ENCODE measurements at places on chromosomes 4 and X. TPM values are rescaled to one million over a fixed set of nuclear protein-coding genes. Genes with fewer than 3 reads are reported as not detected.

SPANXN2 gene
- total RNA-seq: not detected

LSM6 gene
- 17.0 TPM for total RNA-seq

F8A3 gene
- total RNA-seq: 0.88 TPM

BST1 gene
- 31.8 TPM for total RNA-seq

KCNE5 gene
- total RNA-seq: 0.36 TPM

MXRA5 gene
- 20.9 TPM for total RNA-seq

TMPRSS11F gene
- not detected for total RNA-seq

NDNF gene
- total RNA-seq: 9.8 TPM

FAM9B gene
- not detected for total RNA-seq

GPRASP3 gene
- total RNA-seq: 3.3 TPM

GRCh38 chr4:10803713-10804343, 119.3 kb upstream of the CLNK start:
- DNase-seq: no peak
- no peak overlapping the region for H3K27ac ChIP-seq
- no peaks in the 10 kb centered on the region for H3K36me3 ChIP-seq
- H3K4me1 ChIP-seq: no peaks in the 10 kb centered on the region
- H3K27me3 ChIP-seq: no peaks in the 10 kb centered on the region

GRCh38 chr4:155568641-155569220, 97.9 kb upstream of the GUCY1A1 start:
- H3K4me3 ChIP-seq: no peak overlapping the region
- no peak overlapping the region for H3K27ac ChIP-seq
- no peaks in the 10 kb centered on the region for H3K36me3 ChIP-seq
- H3K4me1 ChIP-seq: no peaks in the 10 kb centered on the region

- peaks cover 9% of the 10 kb centered on the region for H3K36me3 ChIP-seq
- no peaks in the 10 kb centered on the region for H3K27me3 ChIP-seq
- no peak overlapping the region for H3K27ac ChIP-seq
- no peaks in the 10 kb centered on the region for H3K4me1 ChIP-seq
- no peak for DNase-seq
Measured at GRCh38 chr4:106095408-106095807, 200.1 kb downstream of the NPNT start.

GRCh38 chr4:153745651-153746050, 14.2 kb downstream of the RNF175 start:
- H3K36me3 ChIP-seq: no peaks in the 10 kb centered on the region
- H3K27ac ChIP-seq: no peak overlapping the region
- H3K4me3 ChIP-seq: no peak overlapping the region
- DNase-seq: no peak
- H3K27me3 ChIP-seq: no peaks in the 10 kb centered on the region

DNA sequence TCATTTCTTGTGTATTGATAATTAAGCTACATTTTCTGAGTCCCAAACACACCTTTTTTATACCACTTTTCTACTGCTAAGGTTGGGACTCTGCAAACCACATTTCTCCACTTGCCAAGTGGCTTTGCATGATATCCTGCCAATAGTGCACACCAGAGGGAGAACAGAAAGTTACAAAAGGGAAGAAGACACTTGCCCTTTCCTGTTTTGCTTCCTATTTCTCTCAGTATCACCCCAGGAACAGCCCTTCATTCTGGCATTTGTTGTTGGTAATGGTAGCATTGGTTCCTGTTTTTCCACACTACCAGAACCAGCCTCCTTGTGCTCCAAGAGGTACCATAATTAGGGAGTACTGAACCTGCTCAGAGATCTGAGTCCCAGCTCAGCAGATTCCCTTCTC, 87.1 kb downstream of the HDX start:
- no peak overlapping the region for H3K27ac ChIP-seq
- no peaks in the 10 kb centered on the region for H3K27me3 ChIP-seq
- H3K4me1 ChIP-seq: no peaks in the 10 kb centered on the region
- no peaks in the 10 kb centered on the region for H3K36me3 ChIP-seq

DNA sequence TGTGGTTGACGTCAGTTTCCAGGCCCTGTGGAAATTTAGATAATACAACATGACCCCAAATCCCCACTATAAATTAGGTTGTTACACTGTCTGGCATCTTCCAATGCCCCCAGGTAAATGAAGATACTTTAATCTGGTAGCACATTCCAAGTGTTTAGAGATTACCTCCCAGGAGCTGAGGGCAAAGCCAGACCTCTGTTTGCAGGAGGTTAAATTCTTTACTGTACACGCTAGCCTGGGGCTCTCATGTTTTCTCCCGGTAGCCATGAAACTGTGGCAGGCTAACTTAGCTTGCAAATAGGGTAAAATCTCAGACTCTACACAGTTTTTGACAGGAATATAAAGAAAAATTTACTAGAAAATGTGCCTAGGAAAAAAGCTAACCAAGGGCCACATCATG, 450.0 kb downstream of the PDGFC start:
- no peaks in the 10 kb centered on the region for H3K36me3 ChIP-seq
- H3K27ac ChIP-seq: no peak overlapping the region
- H3K27me3 ChIP-seq: no peaks in the 10 kb centered on the region
- DNase-seq: no peak
- no peaks in the 10 kb centered on the region for H3K4me1 ChIP-seq

- H3K27ac ChIP-seq: no peak overlapping the region
- no peak for DNase-seq
- H3K4me3 ChIP-seq: no peak overlapping the region
Measured at GRCh38 chr4:61514991-61515390, 314.9 kb downstream of the ADGRL3 start.

- H3K27me3 ChIP-seq: no peaks in the 10 kb centered on the region
- H3K36me3 ChIP-seq: no peaks in the 10 kb centered on the region
- H3K4me1 ChIP-seq: peaks cover 2% of the 10 kb centered on the region
- no peak overlapping the region for H3K27ac ChIP-seq
- no peak for DNase-seq
Measured at GRCh38 chr4:186226521-186227189, 652 bp upstream of the KLKB1 start.

DNA sequence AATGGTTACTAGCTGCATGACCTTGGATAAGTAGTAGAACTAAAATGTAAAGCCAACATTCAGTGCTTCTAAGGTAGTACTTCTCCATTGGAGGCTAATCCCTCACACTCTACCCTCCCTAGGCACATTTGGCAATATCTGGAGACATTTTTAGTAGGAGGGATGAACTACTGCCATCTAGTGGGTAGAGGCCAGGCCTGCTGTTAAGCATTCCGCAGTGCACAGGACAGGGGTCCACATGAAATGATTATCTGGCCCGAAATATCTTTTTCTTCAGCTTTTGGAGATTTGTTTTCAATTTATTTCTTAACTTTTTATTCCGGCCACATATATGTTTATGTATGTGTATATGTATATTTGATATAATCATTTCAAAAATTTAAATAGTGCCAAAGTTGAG, 36.0 kb upstream of the SPANXC start:
- H3K4me3 ChIP-seq: no peak overlapping the region
- no peak overlapping the region for H3K27ac ChIP-seq
- no peaks in the 10 kb centered on the region for H3K27me3 ChIP-seq
- H3K36me3 ChIP-seq: no peaks in the 10 kb centered on the region

DNA sequence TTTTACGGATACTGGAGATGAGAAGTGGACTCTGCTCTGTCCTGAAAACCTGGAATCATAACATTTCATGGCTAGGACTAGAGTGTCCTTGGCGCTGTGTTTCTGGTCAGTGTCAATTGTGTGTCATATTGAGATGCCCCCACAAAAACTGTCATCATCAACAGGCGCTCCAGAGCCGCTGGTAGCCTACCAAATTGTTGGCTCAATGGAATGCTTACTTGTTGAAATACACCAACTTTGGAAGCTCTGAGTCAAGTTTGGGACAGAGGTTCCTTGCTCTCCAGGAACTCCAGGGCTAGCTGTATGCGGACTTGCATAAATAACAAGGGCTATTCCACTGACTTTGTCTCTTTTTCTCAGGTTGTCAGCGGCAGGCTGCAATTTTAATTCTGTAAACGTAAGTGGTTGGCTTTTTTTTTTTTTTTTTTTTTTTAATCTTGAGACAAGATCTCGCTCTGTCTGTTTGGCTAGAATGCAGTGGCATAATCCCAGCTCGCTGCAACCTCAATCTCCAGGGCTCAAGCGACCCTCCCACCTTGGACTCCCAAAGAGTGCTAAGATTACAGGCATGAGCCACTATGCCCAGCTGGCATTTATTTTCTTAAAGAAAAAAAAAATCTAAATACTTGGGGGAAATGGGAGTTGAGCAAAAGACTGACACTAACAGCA, 871 bp upstream of the HPGD start:
- H3K36me3 ChIP-seq: no peaks in the 10 kb centered on the region
- peak overlapping the region; percentile 61 for H3K4me3 ChIP-seq
- no peak overlapping the region for H3K27ac ChIP-seq
- H3K27me3 ChIP-seq: peaks cover 26% of the 10 kb centered on the region
- H3K4me1 ChIP-seq: peaks cover 4% of the 10 kb centered on the region

GRCh38 chrX:63657821-63658220, 127.2 kb downstream of the ARHGEF9 start:
- no peaks in the 10 kb centered on the region for H3K36me3 ChIP-seq
- H3K27ac ChIP-seq: peak overlapping the region; percentile 88
- no peak for DNase-seq
- peaks cover 25% of the 10 kb centered on the region for H3K4me1 ChIP-seq
- H3K27me3 ChIP-seq: no peaks in the 10 kb centered on the region

- H3K27me3 ChIP-seq: no peaks in the 10 kb centered on the region
- H3K4me1 ChIP-seq: no peaks in the 10 kb centered on the region
- H3K27ac ChIP-seq: no peak overlapping the region
Measured at GRCh38 chr4:173990869-173991210, 292.6 kb downstream of the FBXO8 start.

GRCh38 chrX:111095974-111096895, at the start of gene PAK3:
TSS of gene PAK3 (plus strand) at chrX:111096191. CDS start at chrX:111123104, 26,913 bp downstream.
- DNase-seq: peak; percentile 94
- no peaks in the 10 kb centered on the region for H3K4me1 ChIP-seq
- no peaks in the 10 kb centered on the region for H3K36me3 ChIP-seq
- H3K4me3 ChIP-seq: peak within 1 kb of the TSS; percentile 70
- peak within 1 kb of the TSS; percentile 13 for H3K27ac ChIP-seq

GRCh38 chrX:30918480-30918879, 29.4 kb upstream of the TAB3 start:
- no peaks in the 10 kb centered on the region for H3K4me1 ChIP-seq
- no peaks in the 10 kb centered on the region for H3K36me3 ChIP-seq
- DNase-seq: no peak
- H3K27ac ChIP-seq: no peak overlapping the region
- H3K4me3 ChIP-seq: no peak overlapping the region

DNA sequence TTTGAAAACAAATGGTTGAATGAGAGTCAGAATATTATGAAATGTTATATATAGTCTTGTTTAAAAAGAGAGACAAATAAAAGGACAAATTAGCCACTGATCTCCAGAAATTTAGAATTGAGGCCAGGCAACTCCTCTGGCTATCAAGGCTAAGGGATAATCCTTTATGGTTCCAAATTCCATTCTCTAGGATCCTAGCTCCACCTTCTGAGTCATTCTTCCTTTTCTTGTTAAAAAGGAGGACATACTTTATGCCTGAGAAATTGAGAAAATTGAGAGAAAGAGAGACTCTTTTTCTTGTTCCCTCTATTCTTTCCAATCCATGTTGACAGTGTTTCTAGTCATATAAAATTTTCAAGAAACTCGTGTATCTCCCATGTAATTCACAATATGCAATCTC, 1299.5 kb downstream of the FSTL5 start:
- H3K27ac ChIP-seq: no peak overlapping the region
- H3K4me3 ChIP-seq: no peak overlapping the region
- no peaks in the 10 kb centered on the region for H3K36me3 ChIP-seq
- H3K4me1 ChIP-seq: no peaks in the 10 kb centered on the region
- H3K27me3 ChIP-seq: no peaks in the 10 kb centered on the region

DNA sequence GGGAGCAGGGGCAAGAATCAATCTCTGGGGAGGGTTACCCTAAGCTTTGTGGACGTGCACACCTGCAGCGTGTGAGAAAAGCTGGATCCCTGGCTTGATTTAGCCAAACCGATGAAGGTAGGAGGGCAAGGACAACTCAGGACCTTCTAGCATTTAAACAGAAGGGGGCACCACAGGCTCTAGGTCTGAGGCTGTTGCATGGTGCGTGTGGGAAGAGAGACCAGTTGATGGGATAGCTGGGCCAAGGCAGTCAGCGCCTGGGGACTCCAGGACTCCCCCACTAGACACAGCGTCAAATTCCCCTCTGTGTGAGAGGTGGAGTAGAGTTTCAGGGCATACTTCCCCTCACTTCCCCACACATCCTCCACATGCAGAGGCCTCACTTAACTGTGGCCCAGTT, 4.3 kb downstream of the GABRQ start:
- H3K36me3 ChIP-seq: no peaks in the 10 kb centered on the region
- DNase-seq: peak; percentile 79
- no peaks in the 10 kb centered on the region for H3K4me1 ChIP-seq

DNA sequence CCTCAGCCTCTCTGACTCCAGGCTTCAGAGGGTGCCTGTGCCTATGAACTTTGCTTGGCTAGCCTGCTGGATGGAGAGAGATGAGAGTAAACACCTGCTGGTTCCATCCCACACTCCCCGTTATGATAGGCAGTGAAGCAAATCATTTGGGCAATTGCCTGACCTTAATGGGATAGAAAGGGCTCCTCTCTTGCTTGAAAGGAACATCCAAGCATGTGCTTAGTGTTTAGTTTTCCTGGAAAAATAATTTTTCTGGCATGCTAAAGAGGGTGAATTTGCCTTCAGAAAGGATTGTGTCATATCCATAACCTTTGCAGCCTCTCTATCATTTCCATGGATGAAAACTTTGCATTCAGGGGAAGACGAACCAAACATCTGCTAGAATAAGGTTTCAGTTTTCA, 10.8 kb downstream of the PLAC1 start:
- H3K4me3 ChIP-seq: no peak overlapping the region
- no peak overlapping the region for H3K27ac ChIP-seq
- H3K27me3 ChIP-seq: no peaks in the 10 kb centered on the region

GRCh38 chr4:125725957-125726525, 411.3 kb downstream of the FAT4 start:
- no peaks in the 10 kb centered on the region for H3K27me3 ChIP-seq
- H3K4me3 ChIP-seq: no peak overlapping the region
- H3K4me1 ChIP-seq: peaks cover 24% of the 10 kb centered on the region
- H3K27ac ChIP-seq: no peak overlapping the region
- DNase-seq: no peak
- no peaks in the 10 kb centered on the region for H3K36me3 ChIP-seq

DNA sequence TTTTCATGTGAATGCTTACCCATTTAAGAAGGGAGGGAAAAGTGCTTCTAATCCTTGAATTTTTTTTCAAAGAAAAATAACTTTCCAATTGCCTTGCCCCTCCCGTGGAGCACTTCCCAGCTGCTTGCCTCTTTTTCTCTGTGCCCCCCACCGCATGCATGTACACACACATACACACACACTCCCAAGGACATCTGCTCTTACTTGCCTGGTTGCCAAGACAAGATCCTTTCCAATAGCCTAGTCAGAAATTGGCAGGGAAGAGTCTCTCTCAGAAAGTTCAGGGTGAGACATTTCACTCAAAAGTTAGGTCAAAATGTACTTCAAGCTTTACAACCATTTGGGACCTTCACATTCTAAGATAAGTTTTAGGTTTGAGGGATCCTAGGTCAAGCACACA, 10.9 kb downstream of the HHIP start:
- no peak overlapping the region for H3K4me3 ChIP-seq
- H3K27ac ChIP-seq: no peak overlapping the region
- H3K27me3 ChIP-seq: no peaks in the 10 kb centered on the region

GRCh38 chrX:113305496-113305895, 464.9 kb upstream of the AMOT start:
- no peaks in the 10 kb centered on the region for H3K36me3 ChIP-seq
- no peaks in the 10 kb centered on the region for H3K27me3 ChIP-seq
- H3K4me3 ChIP-seq: no peak overlapping the region
- no peak for DNase-seq
- H3K4me1 ChIP-seq: no peaks in the 10 kb centered on the region
- no peak overlapping the region for H3K27ac ChIP-seq

- peak; percentile 22 for DNase-seq
- no peak overlapping the region for H3K27ac ChIP-seq
- H3K4me3 ChIP-seq: peak overlapping the region; percentile 72
- H3K36me3 ChIP-seq: no peaks in the 10 kb centered on the region
Measured at GRCh38 chrX:55907968-55908607, 190.5 kb downstream of the RRAGB start.
